Gastroesophageal sphincter (tissue), 4 donors: ENCODE measurements at places on chromosomes 6 and 20.

- ATAC-seq, result peak; percentile 2
Measured at GRCh38 chr20:50460115-50460607, 50.0 kb upstream of the PTPN1 start.

- no peak for ATAC-seq
Measured at GRCh38 chr20:32064667-32065066, 12.6 kb downstream of the HCK start.

GRCh38 chr6:81031416-81031815, 721.1 kb downstream of the TENT5A start:
- no peak for ATAC-seq

GRCh38 chr6:30864325-30864724, 20.0 kb upstream of the DDR1 start:
- ATAC-seq, result no peak

DNA sequence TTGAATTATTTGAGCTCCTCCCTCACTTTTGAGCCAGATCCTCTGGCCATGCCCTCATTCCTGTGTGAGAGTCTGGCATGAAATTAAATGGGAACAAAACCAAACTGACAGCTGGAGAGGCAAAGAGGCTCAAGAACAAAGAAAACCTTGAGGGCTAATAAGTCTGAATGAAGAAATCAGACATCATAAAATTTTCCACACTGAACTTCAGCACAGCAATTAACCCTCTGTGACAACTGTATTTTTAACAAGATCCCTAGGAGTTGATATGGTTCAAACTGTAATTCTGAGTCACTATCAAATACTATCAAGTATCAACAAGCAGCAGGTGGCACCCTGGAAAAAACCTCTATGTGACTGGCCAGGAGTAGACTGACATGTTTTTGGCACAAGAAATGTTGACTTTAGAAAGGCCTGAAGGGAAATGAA, 109.4 kb upstream of the EMILIN3 start:
- ATAC-seq, result peak; percentile 74

DNA sequence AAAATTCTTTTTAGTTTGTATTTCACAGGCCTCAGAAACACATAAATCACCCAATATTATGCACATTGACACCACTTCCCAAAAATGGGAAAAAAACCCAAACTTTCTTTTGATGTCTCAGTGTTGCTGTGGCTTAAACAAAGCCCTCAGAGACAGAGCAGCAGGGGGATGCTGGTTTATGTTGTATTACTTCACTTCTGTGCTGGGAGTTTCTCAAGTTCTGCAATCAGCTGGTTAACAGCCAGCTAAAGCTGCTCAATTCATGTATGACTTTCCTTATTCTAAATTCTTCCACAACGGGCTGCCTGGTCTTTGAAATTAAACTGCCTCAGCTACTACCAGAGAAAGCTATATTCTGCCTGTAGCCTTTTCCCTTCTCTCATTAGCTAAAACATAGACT, 5.6 kb downstream of the FILIP1 start:
- peak; percentile 57 for ATAC-seq

DNA sequence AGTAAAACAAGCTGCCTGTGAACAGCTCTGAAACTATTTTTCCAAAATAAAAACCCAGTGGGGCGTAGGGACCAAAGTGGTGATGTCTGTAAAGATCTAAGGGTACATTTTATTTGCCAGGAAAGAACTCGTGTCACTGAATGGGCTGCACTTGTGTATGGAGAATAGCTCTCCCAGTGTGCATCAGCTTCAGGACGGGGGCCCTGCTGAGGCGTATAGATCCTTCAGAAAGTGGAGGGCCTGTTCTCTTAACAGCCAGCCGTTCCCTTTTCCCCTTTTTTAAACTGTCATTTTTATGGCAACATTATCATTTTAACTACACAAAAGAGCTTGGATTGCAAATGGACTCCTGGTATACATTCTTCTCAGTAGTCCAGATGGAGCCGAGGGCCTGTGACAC, 137.3 kb downstream of the TMEM242 start:
- no peak for ATAC-seq

DNA sequence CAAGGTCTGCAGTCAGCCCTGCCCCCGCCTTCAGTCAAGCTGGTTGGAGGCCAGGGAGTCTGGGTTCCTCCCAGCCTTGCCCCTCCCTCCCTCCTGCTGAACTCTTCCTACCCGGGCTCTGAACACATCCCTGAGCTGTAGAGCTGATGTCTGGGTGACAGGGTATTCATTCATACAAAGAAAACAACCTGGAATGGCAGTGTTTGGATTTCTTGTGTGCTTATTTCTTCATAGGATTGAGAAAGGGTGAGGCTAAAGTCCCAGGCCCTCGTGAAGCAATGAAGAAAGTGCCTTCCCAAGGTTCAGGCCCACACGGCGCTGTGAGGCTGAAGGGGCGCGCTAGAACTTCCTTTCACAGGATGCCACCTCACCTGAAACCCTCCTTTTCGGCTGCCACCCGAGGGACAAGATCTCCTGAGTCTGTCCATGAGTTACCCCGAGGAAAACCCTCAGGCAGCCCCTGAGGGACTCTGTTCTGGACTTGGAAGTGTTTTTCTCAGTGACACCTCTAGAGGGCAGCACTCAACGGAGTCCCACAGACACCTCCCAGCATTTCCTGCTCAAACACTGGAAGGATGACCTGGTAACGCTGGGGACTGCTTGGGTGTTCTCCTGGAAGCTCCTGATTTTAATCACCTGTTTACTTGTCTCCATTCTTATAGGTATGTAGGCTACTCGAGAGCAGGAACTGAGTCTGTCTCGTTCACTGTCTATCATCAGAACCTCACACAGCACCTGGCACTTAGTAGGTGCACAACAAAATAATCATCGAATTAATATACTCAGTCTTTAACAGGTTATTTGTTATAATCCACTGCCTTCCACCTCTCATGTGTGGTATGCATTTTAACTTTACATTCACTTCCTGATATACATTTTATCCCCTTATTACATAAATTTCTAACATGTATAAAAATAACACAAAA, 11.8 kb upstream of the GSTA1 start:
- ATAC-seq, result peak; percentile 55

- no peak for ATAC-seq
Measured at GRCh38 chr20:57428324-57429158, 37.3 kb downstream of the RBM38 start.

DNA sequence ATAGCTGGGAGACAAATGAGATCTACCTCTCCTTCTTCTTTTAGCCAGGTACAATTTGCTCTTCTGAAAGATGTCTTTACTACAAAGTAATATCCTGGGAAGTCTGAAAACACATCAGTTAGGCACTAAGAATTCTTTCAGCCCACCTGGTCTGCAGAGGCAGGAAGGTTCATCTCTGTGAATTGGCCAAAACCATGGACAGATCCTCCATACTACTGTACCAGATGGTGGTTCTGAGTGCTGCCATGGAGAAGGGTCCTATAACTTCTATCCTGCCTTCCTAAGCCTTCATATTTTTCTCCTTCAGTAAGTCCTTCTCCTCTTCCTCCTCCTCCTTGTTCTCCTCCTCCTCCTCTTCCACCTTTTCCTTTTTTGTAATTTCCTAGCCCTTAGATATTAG, 11.7 kb upstream of the PCSK2 start:
- ATAC-seq, result no peak

GRCh38 chr6:18359237-18359885, 27.8 kb upstream of the RNF144B start:
- no peak for ATAC-seq

DNA sequence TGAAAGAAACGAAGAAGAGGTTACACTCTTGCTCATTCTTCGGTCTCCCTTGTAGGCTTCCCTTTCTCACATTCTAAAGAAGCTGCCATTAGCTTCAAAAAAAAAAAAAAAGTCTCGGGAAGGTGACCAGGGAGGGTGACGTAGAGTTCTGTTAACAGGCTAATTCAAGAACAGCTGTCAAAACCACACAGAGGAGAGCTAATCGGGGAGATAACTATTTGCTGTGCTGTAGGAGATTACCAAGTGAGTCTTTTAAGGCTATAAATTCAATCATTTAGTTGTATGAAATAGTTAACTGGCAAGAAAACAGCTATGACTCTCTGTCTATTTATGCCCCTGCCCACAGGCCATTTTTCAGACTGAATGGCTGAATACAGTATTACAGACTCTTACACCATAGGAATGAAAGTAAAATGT, 256.8 kb downstream of the SYNE1 start:
- ATAC-seq, result peak; percentile 68

GRCh38 chr6:126064748-126065401, 78.5 kb downstream of the TRMT11 start:
- no peak for ATAC-seq

GRCh38 chr20:37194621-37195417, 15.5 kb upstream of the MROH8 start:
- no peak for ATAC-seq

- peak; percentile 75 for ATAC-seq
Measured at GRCh38 chr20:324177-325044, 941 bp upstream of the SOX12 start.

GRCh38 chr6:112029045-112029822, 24.7 kb upstream of the CCN6 start:
- no peak for ATAC-seq

DNA sequence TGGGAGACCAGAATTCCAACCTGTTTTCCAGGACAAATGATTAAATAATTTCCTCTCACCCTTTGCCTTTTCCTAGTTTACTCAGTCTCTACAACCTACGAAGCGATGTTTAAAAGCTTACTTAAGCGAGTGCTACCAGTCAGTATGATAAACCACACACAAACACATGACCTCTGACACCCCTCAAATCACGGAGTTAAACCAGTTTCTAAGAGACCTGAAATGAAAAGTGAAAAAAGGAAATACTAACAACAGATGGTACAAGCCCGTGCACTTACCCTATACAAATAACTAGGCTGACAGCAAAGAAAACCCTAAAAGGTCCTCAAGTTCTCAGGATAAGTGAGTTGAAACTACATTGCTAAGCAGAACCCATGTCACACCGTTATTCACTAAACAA, 7.7 kb downstream of the TNFRSF21 start:
- no peak for ATAC-seq

DNA sequence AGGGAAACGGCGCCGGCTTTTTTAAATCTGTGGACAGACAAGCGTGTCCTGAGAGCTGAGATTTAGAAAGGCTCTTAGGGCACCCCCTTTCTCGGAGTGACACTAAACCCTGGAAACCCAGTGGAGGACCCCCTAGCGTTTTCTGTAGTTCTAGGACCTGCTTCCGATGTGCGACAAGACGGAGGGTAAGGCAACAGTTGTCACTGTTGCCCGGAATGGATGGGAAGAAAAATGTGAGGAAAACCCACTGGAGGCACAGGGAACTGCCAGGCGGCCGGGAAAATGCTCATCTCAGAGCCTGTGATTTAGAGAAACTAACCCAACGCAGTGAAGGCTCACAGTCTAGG, 551 bp upstream of the ATP5F1E start:
- ATAC-seq, result peak; percentile 3

DNA sequence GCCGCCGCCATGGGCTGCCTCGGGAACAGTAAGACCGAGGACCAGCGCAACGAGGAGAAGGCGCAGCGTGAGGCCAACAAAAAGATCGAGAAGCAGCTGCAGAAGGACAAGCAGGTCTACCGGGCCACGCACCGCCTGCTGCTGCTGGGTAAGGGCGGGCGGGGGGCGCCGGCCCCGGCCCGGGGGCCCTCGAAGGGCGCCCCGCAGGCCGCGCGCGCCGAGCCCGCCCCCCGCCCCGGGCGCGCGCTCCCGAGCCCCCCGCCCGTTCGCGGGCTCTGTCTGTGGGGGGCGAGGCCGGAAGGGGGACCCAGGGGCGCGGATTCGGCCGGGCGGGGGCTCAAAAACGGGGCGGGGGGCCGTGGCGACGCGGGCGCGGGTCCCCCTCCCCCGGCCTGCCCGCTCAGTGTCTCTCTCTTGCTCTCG, 39.2 kb downstream of the GNAS start:
- no peak for ATAC-seq

- no peak for ATAC-seq
Measured at GRCh38 chr6:116190550-116190949, 63.3 kb downstream of the TSPYL4 start.

DNA sequence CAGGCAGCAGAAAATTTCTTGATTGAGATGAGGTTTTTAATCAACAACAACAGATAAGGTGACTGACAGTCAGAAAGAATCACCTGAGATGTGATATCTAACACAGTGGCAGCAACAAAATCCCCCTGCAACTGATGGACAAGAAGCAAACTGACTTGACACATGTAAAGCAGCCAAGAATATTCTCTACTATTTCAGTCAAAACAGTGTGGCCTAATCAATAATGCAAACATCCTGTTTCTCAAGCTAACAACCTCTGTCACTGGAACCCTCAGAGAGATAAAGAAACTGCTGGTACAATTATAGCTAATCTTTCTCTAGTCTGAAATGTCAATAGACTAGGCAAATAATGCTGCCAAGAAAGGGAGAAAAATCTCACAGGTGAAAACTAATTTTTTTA, 4.6 kb upstream of the CGA start:
- no peak for ATAC-seq

- ATAC-seq, result no peak
Measured at GRCh38 chr6:105806486-105806920, 279.6 kb upstream of the PRDM1 start.

DNA sequence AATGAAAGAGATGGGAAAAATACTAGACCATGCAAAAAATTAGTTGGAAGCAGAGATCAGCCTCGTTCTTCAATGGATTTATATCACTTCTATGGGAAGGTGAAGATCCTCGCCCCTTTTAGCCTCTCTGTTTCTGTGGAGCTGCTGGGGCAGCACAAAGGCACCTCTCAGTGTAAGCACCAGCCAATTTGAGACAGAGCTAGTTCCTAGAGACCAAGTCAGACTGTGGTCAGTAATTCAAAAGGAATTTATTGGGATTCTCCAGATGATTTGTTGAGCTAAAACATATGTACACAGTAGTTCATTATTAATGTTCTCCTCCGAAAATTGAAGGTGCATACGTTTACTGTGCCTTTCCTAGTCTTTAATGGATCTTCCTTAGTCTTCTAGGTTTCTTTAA, 42.4 kb downstream of the SCGN start:
- no peak for ATAC-seq

DNA sequence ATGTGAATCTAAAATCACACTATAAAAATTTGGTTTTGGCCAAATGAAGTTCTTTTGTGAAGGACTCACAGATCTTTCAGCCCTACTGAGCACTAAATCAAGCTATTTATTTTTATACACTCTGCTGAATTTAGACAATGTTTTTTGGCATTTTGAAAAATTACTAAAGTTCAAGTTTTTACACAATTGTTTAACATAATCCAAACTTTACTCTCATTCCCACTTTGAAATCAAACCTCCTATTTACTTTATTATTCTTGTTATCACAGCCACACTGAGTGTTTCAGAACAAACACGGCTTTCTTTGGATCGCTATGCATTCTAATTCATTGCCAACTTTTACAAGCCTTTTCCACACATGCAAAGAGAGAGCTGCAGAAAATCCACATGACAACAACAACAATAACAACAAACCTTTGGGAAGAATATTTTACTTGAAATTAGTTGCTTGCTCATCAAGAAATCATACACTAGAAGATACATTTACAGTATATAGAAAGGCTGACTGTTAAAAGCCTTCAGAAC, 49.1 kb upstream of the TMEM30A start:
- ATAC-seq, result no peak

GRCh38 chr20:45781391-45781931, 10.2 kb downstream of the WFDC3 start:
- no peak for ATAC-seq
